GM23248 (cell line): ENCODE measurements at places on chromosomes 2 and 18. TPM values are rescaled to one million over a fixed set of nuclear protein-coding genes. Genes with fewer than 3 reads are reported as not detected.

NOL4 gene
- not detected in 2 replicates for polyA plus RNA-seq

CIB4 gene
- not detected in 2 replicates for polyA plus RNA-seq

DNA sequence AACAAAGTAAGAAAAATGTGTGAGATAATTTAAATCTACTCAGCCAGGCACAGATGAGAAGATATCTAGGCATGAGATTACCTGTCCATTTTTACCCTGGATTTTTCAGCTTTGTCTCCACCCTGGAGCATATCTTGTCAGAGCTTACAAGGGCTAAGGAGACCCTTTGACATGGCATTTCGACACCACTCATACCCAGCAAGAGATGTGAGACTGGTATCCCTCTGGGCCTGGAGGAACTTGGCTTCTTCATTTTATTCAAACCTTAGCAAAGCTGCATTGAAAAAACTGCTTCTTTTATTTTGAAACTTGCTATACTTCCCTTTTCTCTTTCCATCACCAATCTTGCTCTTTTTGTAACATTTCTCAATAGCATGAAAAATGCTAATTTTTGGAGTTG lies 194.9 kb upstream of the HNMT start:
- DNase-seq, result no peak

- DNase-seq, result peak; percentile 74
These were observed 59.8 kb upstream of the SLC38A11 start for GRCh38 chr2:165015052-165015642.

DNA sequence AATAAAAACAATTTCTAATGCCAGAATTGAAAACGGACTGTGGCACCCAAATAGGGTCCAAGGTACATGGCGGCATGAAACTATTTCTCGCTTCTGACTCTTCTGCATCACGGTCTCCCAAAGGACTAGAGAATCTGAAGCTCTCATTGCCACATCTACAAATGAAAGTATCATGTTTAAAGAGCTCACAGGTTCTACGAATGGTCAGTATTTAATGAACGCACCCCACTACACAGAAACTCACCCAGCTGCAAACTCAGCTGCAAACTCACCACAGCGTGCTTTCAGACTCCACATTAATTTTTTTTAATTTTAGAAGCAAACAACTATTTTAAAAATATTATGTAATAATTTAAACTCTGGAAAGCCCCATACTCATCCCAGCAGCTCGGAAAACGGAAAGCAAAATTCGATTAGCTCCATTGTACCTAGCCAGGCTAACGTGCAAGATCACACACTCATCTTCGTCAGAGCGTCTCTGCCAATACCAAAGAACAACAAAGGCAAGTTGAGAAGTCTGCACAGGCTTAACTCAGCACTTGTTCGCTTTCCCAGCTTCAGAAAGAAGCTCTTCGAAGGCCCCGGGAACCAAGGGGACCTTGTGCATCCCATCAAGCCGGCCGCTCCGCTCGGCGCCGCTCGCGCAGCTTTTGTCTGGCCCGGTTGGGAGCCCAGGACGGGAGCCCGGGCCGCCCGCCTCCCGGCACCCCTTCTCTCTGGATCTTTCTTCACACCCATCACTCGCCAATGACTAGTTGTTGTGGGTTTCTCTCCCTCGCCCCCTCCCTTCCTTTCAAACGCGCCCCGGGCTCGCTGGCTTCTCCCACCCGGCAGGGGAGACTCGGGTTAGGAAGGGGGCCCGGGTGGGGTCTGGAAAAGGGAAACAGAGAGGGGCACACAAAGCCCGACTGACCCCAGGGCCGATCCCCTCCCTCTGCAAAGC lies 785 bp downstream of the CLASP1 start:
- peak; percentile 74 for DNase-seq

DNA sequence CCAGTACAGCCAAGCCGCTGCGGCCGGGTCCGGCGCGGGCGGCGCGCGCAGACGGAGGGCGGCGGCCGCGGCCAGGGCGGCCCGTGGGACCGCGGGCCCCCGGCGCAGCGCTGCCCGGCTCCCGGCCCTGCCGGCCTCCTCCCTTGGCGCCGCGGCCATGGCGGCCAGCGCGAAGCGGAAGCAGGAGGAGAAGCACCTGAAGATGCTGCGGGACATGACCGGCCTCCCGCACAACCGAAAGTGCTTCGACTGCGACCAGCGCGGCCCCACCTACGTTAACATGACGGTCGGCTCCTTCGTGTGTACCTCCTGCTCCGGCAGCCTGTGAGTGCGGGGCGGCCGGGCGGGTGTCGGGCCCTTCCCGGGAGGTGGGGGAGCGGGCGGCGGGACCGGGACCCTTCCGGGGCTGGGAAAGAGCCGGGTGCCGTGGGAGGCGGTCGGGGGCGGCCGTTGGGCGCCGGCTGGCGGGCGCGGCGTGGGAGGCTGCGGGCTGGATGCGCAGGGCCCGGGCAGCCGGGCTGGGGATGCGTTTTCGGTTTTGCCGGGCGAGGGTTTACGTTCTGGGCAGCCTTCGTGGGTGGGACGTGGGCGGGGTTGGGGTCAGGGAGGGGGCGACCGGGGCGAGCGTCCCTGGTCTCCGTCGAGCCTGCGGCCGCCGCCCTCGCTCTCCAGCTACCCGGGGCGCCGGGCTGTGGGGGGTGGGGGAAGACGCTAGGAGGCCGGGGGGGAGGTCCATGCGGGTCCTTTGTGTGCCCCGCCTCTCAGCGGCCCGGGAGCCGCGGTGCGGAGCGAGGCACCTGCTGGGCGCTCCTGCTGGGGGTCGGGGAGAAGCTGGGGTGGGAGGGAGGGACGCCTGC lies 537 bp downstream of the AGFG1 start:
- peak; percentile 63 for DNase-seq

- DNase-seq, result no peak
These were observed 97.2 kb upstream of the NXPH2 start for GRCh38 chr2:138877421-138877820.

- DNase-seq, result no peak
These were observed 7.1 kb downstream of the CATIP start for GRCh38 chr2:218363736-218364135.

DNA sequence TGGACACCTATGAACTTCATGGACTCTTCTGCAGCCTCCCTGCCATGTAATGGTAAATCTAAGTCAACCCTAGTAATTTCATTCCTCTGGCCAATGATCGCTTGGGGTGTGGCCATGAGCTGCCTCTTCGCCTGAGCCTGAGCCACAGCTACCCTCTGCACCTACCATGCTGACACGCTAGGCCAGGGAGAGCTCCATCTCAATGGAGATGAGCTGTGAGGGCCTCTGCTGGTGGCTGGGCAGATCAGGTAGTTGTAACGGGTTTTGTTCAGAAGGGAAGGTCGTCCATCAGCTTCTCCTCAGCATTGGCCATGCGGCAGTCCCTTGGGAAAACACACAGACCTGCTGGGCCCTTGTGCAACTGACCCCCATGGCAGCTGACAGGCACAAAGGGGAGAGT lies 24.4 kb downstream of the MPHOSPH10 start:
- peak; percentile 14 for DNase-seq

GRCh38 chr2:226560325-226560724 lies 239.3 kb downstream of the IRS1 start:
- no peak for DNase-seq
